Femur (tissue), 1 donor: ENCODE measurements at places on chromosomes 12 and 14.
A peak's percentile ranks its signal among the peaks of the same experiment; 100 is the strongest.

DNA sequence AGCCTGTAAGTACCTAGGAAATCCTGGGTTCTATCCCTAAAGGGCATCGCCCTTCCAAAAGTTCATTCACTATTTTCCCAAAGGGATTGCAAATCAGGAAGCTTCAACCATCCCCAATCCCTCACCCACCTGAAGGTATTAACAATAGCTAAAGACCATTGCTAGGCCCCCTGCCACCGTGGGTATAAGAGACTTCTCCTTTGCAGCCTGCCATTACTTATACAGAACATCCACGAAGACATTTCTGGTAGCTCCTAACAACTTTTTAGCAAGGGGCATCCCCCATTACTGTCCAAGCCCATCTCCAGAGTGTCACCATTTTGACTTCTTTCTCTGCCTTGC, 384 bp upstream of the SMUG1 start:
- DNase-seq: no peak

GRCh38 chr12:45183246-45183645, 32.6 kb upstream of the ANO6 start:
- DNase-seq: no peak

DNA sequence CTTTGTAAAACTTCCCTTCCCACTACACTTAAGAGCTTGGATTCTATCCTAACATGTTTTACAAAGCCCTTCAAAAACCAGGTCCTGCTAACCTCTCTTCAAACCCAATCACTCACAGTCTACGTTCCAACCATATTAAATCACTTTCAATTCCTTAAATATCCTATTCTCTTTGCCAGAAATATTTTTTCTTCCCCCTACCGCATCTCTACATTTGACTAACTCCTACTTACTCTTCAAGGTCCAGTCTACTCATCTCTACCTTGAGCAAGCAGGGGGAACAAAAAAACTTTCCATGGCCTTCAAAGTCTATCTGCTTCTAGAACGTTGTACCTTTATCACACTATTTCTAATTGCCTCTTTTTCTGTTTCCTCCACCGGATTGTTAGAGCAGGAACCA, 6.1 kb downstream of the ERGIC2 start:
- DNase-seq: no peak

- no peak for DNase-seq
These were observed 49.8 kb downstream of the NTS start for GRCh38 chr12:85923767-85924331.

GRCh38 chr12:19826980-19827550, 387.8 kb downstream of the AEBP2 start:
- DNase-seq: no peak

DNA sequence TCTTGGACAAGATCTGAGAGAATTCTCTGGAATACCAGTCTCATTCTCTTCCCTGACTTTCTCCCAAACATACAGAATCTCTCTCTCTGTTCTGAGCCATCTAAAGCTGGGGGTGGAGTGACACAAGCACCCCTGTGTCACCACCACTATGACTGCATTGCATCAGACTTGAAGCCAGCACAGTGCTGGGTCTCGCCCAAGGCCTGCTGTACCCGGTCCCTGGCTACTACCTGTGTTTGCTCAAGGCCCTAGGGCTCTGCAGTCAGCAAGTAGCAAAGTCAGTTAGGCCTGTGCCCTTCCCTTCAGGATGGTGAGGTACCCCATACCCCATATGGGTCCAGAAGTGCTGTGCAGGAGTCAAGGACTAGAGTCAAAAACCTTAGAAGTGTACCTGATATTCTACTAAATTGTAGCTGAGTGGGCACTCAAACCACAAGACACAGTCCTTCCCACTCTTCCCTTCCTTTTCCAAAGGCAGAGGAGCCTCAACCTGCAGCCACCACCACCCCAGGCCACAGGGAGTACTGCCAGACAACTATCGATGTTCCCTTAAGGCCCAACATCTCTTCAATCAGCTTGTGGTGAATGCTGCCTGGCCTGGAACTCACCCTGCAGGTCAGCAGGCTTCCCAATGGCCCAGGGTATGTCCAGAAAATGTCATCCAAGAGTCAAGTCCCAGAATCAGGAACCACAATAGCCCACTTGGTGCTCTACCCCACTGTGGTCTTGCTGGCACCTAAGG, 21.2 kb upstream of the RDH16 start:
- DNase-seq: no peak

GRCh38 chr14:20418501-20418909, 5.2 kb upstream of the TEP1 start:
- no peak for DNase-seq

DNA sequence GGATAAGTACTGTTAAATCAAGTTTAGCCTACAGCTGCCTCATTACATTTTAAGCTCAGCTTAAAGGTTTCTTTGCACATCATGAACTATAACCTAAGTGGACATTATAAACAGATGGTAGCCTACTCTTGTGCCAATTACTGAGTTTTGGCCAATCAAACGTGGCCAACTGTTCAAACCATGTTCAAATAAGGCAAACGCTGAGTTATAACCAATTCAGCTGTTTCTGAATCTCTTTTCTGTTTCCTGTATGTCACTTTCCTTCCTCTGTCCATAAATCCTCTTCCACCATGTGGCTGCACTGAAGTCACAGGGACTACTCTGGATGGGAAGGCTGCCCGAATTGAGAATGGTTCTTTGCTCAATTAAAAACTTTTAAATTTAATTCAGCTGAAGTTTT, 98.4 kb downstream of the BCAT1 start:
- DNase-seq: no peak

DNA sequence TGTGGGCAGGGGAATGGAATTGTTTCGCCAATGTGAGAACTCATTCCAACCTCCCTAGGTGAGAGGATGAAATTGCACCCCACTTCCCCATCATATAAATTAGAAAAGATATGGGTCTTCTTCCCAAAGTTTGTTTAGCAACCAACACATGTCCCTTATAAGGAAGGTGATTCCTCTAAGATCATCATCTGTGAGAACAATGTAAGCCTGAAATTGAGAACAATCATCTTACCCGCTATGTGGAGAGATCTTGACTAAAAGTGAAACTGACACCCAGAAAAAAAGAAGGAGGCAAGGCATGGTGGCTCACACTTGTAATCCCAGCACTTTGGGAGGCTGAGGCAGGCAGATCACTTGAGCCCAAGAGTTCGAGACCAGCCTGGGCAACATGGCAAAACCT, 173.2 kb upstream of the HMGA2 start:
- no peak for DNase-seq

DNA sequence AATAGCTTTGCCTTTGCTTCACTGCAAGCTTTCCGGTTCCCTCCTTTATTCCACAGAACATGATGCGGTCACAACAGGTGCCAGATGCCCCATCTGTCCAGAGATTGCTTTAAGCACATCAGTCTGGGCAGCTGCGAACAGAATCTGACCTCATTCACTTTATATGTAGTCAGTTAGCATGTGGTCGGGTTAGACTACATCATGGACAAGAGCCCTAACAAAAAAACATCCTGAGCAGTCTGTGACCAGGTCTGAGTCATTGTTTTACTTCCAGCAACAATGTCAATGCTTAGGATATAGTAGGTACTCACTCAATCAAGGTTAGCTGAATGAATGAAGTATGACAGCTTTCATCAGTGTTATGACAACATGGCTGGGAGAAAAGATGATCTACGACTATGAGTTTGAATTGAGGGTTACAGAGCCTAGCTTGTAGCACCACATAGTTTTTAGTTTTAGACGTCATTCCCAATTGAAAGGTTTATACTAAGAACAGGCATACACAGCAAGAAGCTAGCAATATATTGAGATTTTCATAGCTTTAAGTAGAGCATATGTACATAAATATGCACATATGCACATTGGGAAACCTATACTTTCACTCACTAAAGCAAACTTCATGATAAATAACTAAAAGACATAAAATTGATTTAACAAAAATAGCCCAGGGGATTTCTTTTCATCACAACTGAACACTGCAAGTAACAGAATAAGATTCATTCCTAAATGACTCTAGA, 64.2 kb upstream of the TMCC3 start:
- DNase-seq: peak; percentile 77

- DNase-seq: no peak
These were observed 57.6 kb downstream of the MDM2 start for GRCh38 chr12:68865399-68866164.

DNA sequence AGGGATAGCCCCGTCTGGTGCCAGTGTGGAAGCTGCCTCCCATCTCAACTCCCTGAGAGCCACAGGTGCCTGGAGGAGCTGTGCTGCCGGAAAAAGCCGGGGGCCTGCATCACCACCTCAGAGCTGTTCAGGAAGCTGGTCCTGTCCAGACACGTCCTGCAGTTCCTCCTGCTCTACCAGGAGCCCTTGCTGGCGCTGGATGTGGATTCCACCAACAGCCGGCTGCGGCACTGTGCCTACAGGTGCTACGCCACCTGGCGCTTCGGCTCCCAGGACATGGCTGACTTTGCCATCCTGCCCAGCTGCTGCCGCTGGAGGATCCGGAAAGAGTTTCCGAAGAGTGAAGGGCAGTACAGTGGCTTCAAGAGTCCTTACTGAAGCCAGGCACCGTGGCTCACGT, 25.5 kb upstream of the P2RX4 start:
- DNase-seq: no peak

GRCh38 chr12:46901464-46902205, 75.8 kb upstream of the SLC38A4 start:
- no peak for DNase-seq

DNA sequence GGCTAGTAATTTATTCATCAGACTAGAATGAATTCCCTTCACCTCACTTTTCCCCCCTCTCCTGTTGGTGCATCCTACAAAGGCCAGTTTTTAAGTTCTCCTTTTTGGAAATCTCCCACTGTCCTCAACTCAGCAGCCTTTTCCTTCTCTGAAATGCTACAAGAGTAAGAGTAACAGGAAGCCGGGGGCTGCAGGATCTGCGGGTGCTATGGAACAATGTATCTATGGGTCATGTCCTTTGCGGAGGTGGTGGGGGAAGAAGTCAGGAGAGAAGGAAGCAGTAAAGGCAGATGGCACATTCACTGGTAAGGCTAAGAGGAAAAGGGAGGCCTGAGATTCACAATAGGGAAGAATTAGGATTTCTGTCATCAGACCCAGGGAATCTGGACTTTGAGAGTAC, 22.2 kb upstream of the TESC start:
- DNase-seq: no peak

DNA sequence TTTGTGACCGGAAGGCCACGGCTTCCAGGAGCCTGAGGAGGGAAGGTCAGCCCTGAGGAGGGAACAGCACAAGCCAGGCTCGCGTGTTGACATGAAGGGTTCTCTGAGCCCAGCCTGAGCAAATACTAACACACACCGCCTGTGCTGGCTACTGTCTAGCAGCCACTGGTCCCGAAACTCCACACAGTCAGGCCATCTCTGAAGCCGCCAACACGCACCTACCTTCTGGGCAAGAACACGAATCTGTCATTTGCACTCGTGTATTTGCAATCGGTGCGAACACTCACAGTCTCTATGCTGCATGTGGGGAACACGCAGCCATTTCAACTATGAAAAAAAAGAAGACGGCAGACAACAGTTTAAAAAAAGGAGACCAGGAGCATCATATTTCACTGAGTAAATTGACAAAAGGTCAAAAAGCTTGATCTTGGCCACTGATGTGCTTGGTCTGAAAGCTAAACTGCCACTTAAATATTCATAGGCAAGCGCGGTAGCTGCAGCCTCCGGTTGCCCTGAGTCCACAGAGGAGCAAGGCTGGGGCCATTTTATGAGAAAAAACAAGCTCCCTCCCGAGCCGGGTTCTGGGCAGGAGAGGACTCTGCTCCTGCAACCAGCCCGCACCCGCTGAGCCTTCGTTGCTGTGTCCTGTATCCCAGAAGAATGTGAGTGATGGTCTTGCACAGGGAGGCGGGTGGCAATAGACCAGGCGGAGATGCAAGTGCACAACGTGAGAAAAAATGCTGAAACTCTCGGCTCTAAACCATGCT, 57.8 kb downstream of the RIMBP2 start:
- no peak for DNase-seq

GRCh38 chr12:112606611-112607365, 184.8 kb upstream of the RPH3A start:
- no peak for DNase-seq

DNA sequence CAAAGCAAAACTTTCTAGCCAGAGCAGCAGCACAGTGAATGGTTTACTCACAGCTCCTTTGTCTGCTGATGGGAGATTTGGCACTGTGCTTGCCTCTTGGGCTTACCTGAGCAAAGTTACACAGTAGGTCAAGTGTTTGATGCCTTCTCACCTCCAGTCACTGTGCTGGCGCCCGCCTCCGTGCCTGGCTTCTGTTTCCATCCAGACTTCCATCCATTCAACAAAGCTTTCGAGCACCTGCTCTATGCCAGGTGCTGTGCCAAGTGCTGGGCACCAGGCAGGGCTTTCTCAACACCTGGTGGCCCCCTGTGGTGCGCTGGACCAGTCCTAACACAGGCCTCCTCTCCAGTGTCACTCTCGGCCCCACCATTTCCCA, 199.2 kb upstream of the EEA1 start:
- DNase-seq: no peak

GRCh38 chr14:44990533-44990932, 28.5 kb downstream of the TOGARAM1 start:
- DNase-seq: no peak

- no peak for DNase-seq
These were observed 155.2 kb upstream of the G2E3 start for GRCh38 chr14:30403791-30404190.

GRCh38 chr12:68903511-68903910, 29.5 kb downstream of the CPM start:
- no peak for DNase-seq

- DNase-seq: no peak
These were observed 28.2 kb downstream of the GALNT16 start for GRCh38 chr14:69288011-69288771.

- DNase-seq: no peak
These were observed 25.4 kb downstream of the NEK9 start for GRCh38 chr14:75101491-75101890.

DNA sequence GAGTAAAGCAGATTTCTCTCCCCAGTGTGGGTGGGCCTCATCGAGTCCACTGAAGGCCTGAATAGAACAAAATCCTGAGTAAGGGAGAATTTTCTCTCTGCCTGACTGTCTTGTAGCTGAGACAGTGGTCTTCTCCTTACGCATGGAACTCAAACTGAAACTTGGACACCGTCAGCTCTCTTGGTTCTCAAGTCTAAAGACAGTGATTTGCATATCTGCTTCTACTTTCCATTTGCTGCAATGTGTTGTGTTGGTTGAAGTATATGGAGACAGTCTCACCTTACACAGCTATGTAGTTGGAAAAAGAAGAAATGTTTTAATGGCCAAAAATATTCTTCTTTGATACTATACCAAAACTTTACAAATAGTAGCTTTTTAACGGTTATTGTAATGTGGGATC, 160.2 kb upstream of the LMNTD1 start:
- DNase-seq: no peak

DNA sequence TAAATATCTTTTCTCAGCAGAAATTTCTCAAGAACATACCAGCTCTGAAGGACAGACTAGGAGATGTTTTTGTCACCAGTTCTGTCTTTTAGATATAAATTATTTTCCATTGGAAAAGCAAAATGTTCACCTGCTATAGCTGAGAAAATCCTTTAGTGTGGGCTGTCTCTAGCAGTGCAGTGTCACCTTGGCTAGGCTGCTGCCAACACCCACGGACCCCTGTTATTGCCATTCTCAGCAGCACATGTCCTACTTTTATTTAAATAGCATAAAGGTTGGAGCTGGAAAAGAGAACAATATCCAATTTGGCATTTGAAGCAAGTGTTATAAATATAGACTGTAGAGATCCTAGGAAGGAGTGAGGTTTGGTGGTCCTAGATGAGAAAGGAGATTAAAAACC, 156.4 kb downstream of the TPH2 start:
- DNase-seq: no peak
